Mucosa of gallbladder (tissue), 1 donor: ENCODE measurements at places on chromosomes 3 and 15. TPM values are rescaled to one million over a fixed set of nuclear protein-coding genes. Genes with fewer than 3 reads are reported as not detected.

Gene CLDN16
- 3.2 TPM for total RNA-seq

Gene GOLGA6L25
- not detected for total RNA-seq

Gene PPP1R14D
- 23.4 TPM for total RNA-seq

Gene ZMAT3
- 21.8 TPM for total RNA-seq

Gene RSRC1
- 30.4 TPM for total RNA-seq

Gene UBAP1L
- 5.6 TPM for total RNA-seq

Gene ZDHHC19
- total RNA-seq: 1.2 TPM

Gene GPR160
- 36.3 TPM for total RNA-seq

Gene GOLGA8N
- 12.2 TPM for total RNA-seq

Gene TM4SF1
- total RNA-seq: 139 TPM

Gene AEN
- total RNA-seq: 34.4 TPM

Gene RAB6B
- 8.4 TPM for total RNA-seq
